ENCODE measurements at places on chromosomes 11 and 22.

GRCh38 chr22:24843048-24843447 lies 37.0 kb downstream of the SGSM1 start:
- no peaks in the 10 kb centered on the region for H3K36me3 ChIP-seq
- peaks cover 7% of the 10 kb centered on the region for H3K4me1 ChIP-seq
- DNase-seq = no peak
- no peak overlapping the region for H3K4me3 ChIP-seq

DNA sequence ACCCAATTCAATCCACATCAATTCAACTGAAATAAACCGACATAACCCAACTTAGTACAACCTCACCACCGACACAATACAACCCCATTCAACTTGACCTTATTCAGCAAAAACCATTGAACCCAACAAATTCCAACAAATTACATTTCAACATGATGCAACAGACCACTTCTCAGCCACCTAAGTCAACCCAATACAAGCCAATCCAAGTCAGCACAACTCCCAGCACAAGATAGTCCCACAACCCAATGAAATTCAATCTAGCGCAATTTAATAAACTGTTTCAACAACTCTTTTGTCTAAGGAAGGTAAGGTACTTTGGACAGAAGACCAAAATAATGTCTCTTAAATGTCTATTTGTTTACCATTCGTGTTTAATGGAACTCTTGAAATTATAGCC lies 226.0 kb downstream of the MIAT start:
- H3K27ac ChIP-seq = no peak overlapping the region
- H3K27me3 ChIP-seq = no peaks in the 10 kb centered on the region
- no peaks in the 10 kb centered on the region for H3K36me3 ChIP-seq

DNA sequence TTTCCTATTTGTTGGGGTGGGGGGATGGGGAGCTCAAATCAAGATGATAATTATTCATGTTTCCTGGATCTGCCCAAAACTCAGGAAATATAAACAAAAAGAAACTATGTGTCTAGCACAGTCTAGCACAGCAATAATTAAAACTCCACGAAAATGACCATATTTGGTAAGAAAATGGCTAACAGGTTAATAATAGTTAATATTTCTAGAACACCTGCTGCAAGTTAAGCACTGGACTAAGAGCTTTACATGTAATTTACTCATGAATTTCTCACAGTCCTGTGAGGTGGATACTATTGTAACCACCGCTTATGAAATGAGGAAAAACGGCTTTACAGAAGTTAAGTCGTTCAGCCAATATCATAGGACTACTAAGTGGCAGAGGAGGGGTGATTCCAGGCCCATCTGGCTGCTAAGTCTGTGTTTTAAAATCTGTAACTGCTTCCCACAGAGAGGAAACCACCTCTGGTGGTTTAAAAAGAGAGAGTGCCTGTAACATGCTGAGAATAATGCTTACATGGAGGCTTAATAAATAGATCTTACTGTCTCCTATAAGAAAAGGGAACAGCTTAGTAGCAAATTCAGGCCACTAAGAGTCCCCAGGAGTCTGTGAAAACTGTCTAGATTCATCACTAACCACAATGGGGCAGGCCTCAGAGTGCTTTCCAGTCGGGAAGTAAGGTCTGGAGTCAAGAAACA lies 11.0 kb upstream of the AMOTL1 start:
- no peak overlapping the region for H3K27ac ChIP-seq
- no peak overlapping the region for H3K4me3 ChIP-seq
- no peaks in the 10 kb centered on the region for H3K4me1 ChIP-seq
- no peaks in the 10 kb centered on the region for H3K36me3 ChIP-seq

DNA sequence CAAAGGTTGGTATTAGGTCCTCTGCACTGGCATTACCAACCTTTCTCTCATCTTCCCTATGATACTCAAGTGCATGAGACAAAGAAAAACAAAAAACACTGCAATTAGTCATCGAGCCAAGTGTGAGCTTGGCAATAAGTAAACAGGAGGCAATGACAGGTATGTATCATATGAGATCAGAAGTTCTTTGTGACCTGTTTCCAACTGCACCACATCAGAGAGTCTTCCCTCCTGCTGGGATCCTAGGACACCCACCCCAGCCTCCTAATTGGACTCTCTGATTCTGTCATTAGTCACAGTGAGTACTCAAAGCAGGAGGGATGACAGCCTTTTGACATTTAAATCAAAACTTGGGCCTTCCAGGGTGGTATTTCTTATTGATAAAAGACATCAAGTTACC lies 7.8 kb upstream of the JAML start:
- no peak overlapping the region for H3K27ac ChIP-seq
- H3K4me3 ChIP-seq = peak overlapping the region; percentile 27
- no peaks in the 10 kb centered on the region for H3K27me3 ChIP-seq
- DNase-seq = peak; percentile 51

- no peak overlapping the region for H3K27ac ChIP-seq
- no peak overlapping the region for H3K4me3 ChIP-seq
- no peaks in the 10 kb centered on the region for H3K4me1 ChIP-seq
- no peaks in the 10 kb centered on the region for H3K27me3 ChIP-seq
- peaks cover 7% of the 10 kb centered on the region for H3K36me3 ChIP-seq
Observed at GRCh38 chr22:11066458-11067285, 4461.3 kb upstream of the OR11H1 start.

DNA sequence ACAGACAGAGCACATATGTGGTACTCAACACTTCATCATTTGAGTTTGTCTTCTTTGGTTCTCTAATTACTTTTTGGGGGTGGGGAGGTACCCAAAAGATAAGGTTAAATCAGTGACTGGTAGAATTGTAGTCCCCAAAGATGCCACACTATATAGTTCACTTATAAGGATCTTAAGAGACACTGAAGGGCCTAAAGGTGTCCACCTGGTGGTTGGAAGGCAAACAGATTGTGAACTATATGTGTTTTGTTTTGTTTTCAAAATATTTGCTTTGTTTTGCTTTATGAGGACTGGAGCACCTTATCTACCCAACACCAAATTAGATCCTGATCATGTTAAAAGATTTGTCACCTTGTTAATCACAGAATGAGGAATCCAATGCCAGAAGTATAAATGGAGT lies 136.1 kb downstream of the DCDC1 start:
- H3K27me3 ChIP-seq = peaks cover 5% of the 10 kb centered on the region
- peaks cover 1% of the 10 kb centered on the region for H3K4me1 ChIP-seq
- no peak for DNase-seq
- H3K36me3 ChIP-seq = no peaks in the 10 kb centered on the region
- H3K27ac ChIP-seq = no peak overlapping the region

GRCh38 chr11:64069401-64070313 lies 33.9 kb downstream of the FLRT1 start:
- H3K27me3 ChIP-seq = no peaks in the 10 kb centered on the region
- H3K4me1 ChIP-seq = peaks cover 3% of the 10 kb centered on the region
- H3K4me3 ChIP-seq = no peak overlapping the region
- DNase-seq = no peak
- H3K27ac ChIP-seq = no peak overlapping the region

DNA sequence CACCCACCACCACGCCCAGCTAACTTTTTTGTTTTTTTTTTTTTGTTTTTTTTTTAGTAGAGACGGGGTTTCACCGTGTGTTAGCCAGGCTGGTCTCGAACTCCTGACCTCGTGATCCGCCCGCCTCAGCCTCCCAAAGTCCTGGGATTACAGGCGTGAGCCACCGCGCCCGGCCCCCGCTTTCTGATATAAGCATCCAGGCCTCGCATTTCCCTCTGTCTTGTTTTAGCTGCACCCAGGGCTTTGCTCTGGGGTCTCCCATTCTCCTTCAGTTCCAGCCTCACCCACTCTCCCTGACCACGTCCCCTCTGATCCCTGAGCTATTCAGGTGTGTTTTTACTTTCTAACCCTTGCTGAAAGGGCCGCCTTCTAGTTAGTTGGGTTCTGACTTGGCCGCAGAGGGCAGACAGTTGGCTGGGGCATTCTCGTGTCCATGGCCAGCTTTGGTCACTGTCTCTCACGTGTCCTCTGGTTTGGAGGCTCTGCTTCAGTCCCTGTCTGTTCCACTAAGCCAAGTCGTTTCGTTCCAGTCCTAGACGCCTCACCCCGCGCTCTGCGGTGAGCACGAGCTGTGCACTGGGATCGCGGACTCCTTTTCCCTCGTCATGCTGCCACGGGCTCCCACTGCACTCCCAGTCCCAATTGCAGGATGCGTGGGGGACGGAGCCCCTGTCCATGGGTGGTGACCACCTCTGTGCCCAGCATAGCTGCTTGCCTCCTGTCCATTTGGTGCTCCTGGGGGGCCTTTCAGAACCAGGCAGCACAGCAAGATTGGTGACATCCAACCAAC lies 6.0 kb upstream of the TNNT3 start:
- H3K36me3 ChIP-seq = no peaks in the 10 kb centered on the region
- peaks cover 5% of the 10 kb centered on the region for H3K27me3 ChIP-seq
- no peak for DNase-seq
- H3K4me3 ChIP-seq = no peak overlapping the region
- no peak overlapping the region for H3K27ac ChIP-seq

DNA sequence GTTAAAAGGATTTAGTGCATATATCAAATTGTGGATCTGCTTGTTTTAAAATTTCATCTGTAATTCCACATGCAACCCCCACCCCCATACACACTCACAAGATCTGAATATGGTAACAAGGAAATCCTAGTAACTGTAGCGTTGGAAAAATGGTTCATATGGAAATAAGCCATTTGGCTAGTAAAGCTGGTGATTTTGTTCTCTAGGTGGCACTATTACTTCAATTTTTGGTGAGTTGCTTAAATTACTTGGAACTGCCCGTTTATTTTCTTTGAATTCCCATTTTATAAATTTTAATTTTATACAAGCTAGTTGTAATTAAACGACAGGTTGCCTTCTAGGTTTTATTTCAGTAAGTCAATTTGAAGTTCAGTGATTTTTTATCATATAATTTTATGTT lies 5.3 kb downstream of the BDNF start:
- H3K27ac ChIP-seq = no peak overlapping the region
- H3K36me3 ChIP-seq = no peaks in the 10 kb centered on the region
- peaks cover 12% of the 10 kb centered on the region for H3K4me1 ChIP-seq
- H3K4me3 ChIP-seq = no peak overlapping the region

DNA sequence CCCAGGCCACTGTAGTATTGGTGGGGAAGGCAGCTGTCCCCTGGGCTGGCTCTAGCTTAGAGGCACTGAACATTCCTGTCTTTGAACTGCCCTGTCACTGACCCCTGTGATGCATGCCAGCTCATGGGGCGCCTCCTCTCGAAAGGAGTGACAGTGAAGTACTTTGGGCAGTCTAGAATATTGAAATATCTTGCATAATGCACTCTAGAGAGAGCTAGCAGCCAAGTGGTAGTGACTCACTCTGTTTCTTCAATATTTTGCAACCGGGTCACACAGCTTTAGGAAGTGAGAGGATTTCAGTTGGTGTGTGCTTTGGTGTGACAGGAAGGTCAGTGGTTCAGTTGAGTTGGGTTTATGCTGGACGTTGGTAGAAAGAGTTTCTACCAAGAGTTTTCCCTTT lies 35.5 kb upstream of the ST14 start:
- peaks cover 40% of the 10 kb centered on the region for H3K36me3 ChIP-seq
- H3K4me3 ChIP-seq = no peak overlapping the region
- H3K27ac ChIP-seq = no peak overlapping the region
- peaks cover 10% of the 10 kb centered on the region for H3K27me3 ChIP-seq
- no peak for DNase-seq

GRCh38 chr11:68384530-68385081 lies 72.2 kb downstream of the LRP5 start:
- H3K4me3 ChIP-seq = no peak overlapping the region
- no peak overlapping the region for H3K27ac ChIP-seq
- H3K4me1 ChIP-seq = peaks cover 15% of the 10 kb centered on the region
- no peaks in the 10 kb centered on the region for H3K36me3 ChIP-seq
- H3K27me3 ChIP-seq = no peaks in the 10 kb centered on the region
- no peak for DNase-seq

DNA sequence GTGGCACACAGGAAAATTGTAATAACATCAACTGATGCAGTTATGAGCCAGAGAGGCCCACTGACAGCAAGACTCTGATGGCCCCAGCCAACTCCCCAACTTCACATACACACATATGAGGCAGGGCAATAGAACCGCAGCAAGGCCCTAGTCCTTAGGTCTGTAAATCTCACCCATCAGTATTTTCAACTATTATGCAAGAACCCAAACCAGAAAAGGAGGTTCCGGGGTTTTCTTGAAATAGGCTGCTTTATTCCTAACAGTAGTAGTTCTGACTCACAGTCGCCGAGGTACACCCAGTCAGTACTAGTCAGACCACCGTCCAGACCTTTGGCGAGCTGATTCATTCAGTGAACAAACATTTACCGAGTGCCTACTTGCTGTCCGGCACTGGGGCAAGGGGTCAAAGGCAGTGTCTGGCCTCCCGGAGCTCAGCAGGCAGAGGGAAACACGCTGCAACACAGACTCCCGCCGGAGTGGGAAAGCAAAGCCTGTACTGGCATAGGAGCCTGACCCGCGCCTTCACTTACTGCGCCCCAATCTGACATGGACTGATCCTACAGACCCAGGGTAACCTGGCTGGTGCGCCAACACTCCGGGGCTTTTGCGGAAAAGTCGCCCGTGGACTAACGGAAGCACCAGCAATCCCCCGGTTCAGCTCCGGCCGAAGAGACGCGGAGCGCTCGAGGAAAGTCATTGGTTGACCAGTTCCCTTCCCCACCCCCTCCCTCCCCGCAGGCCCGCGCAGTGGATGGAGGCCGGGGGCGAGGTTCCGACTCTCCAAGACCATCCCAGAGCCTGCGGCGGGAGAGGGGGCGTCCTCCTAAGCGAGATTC lies 1.3 kb downstream of the PLEKHA7 start:
- H3K4me1 ChIP-seq = peaks cover 4% of the 10 kb centered on the region
- no peaks in the 10 kb centered on the region for H3K36me3 ChIP-seq
- peak overlapping the region; percentile 55 for H3K4me3 ChIP-seq
- peaks cover 17% of the 10 kb centered on the region for H3K27me3 ChIP-seq

GRCh38 chr11:63769042-63769713 lies 603 bp upstream of the ZFTA start:
- no peak overlapping the region for H3K27ac ChIP-seq
- H3K4me1 ChIP-seq = peaks cover 14% of the 10 kb centered on the region
- peaks cover 23% of the 10 kb centered on the region for H3K27me3 ChIP-seq
- no peaks in the 10 kb centered on the region for H3K36me3 ChIP-seq
- H3K4me3 ChIP-seq = no peak overlapping the region

DNA sequence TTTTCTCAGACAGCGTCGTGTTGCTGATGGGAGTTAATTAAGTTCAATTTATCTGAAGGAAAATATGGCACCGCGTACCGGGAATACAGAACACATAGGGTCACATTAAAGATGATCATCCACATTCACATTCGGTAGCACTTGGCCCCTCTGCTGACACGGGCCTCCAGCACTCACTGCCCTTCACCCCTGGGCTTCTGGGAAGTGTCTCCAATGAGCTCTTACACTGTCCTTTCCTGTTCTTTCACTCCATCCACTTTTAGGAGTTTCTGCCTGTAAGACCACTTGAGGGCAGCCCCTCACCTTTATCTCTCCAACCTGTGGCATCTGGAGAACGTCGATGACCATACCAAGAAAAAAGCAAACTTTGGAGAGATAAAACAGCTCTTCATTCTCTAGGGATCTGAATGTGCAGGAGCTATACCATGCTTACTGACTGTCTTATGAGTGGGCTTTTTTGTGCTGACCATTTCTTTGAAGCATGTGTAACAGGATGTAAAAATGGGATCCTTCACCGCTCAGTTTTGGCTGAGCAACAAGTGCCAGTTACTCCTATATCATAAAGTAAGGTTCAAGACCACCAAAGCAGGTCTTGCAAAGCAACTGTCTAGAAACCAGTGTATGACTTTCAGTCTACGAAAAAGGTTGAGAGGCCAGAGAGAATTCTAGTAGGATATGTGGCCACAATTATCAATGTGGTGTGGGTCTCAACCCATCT lies 1.1 kb upstream of the SERGEF start:
- H3K27ac ChIP-seq = peak overlapping the region; percentile 95
- peaks cover 42% of the 10 kb centered on the region for H3K4me1 ChIP-seq
- peak; percentile 18 for DNase-seq
- H3K36me3 ChIP-seq = no peaks in the 10 kb centered on the region

- peaks cover 9% of the 10 kb centered on the region for H3K4me1 ChIP-seq
- DNase-seq = no peak
- H3K27ac ChIP-seq = no peak overlapping the region
- no peaks in the 10 kb centered on the region for H3K36me3 ChIP-seq
- peaks cover 4% of the 10 kb centered on the region for H3K27me3 ChIP-seq
Observed at GRCh38 chr11:118057251-118058145, 19.4 kb upstream of the TMPRSS4 start.
